ENCODE measurements at places on chromosomes 13 and 19.

DNA sequence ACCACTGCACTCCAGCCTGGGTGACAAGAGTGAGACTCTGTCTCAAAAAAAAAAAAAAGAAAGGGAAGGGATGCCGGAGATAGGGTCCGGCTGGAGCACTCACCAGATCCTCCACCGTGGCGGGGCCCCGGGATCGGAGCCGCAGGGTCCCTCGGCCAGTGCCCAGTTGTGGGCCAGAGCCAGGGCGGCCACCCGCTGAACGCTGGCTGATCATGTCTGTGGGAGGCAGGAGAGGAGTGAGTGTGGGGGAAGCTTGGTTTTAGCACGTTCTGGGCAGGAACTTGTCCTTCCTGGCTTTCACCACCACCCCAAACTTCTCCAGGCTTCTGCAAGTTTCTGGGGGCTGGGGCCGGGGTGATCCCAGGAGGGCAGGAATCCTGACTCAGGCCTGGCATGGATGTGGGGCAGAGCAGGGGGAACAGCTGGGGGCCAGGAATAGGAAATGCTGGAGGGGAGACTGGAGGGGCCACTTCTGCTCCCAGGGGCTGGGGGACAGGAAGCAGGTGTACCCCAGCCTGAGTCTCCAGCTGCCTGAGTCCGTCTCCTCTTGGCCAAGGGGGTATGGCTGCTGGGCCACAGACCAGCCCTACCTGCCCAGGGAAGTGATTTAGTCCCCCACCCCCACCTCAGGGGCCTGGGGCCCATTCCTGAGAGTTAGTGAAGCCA is 4.3 kb upstream of the PTGER1 start:
- DNase-seq = no peak

DNA sequence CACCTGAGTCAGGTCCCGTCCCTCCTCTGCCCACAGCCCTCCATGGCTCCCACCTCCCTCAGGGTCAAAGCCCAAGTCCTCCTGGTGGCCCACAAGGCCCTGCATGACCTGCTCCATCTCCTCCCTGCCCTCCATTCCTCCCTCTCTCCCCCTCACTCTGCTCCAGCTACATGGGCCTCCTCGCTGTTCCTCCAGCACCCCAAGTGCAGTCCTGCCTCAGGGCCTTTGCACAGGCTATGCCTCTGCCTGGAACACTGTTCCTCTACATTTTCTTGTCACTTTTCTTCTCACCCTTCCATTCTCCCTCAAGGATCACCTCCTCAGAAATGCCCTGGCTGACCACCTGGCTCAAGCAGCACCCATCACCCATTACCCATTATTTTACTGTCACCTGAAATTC is 41.5 kb downstream of the PTPRS start:
- no peak for DNase-seq

DNA sequence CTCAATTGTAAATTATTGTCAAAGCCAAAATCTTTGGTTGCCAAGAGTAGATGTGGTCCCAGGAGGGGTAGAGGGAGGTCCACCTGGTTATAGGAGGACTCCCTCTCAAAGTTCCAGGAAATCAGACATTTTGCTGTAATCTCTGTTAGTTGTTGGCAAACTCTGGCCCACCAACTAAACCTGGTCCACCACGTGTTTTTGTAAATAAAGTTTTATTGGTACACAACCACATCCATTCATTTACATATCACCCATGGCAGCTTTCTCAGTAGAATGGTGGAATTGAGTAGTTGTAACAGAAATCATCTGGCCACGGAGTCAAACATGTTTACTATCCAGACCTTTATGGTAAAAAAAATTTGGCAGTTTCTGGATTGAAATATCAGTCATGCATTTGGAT is 70.6 kb downstream of the ZNF557 start:
- DNase-seq = no peak

DNA sequence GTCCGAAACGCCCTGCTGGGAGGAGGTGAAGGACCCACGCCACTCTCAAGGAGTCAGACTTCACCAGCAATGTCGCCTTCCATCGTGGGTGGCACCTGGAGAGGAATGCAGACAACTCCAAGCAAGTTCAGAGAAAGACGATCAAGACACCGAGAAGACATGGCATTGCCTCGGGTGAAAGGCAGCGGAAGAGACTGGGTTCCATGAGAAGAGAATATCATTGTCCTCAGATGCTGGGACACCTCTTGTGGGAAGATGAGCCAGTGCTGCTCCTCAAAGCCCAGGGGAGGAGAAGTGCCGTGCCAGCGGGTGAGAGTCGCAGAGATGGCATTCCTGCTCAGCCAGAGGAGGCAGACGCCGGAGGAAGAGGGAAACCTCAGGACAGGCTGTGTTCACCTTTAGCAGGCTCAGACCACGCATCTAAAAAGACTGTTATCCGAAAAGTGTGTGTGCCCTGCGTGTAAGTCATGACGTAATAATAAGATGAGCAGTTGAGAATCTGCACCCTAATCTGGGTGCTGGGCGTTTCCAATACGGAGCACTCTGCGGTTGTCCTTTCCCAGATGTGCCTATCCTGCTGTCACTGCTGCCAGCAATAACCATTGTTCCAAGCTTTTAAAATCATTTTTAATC is 144.6 kb upstream of the SPACA7 start:
- DNase-seq = no peak

- DNase-seq = peak; percentile 65
Measured at GRCh38 chr19:7738023-7738422, 6.1 kb upstream of the CLEC4G start.

DNA sequence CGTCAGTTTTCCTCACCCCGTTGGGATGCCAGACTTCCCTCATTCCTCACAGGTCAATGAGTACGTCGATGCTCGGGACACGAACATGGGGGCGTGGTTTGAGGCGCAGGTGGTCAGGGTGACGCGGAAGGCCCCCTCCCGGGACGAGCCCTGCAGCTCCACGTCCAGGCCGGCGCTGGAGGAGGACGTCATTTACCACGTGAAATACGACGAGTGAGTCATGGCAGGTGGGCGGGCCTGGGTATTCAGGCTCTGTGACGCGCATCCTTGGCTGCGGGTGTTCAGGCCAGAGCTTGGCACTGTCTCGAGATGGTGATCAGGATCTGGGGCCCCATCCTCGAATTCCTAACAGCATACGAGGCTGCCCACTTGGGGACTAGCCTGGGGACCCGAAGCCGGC is 21.4 kb downstream of the UHRF1 start:
- DNase-seq = no peak

- DNase-seq = no peak
Measured at GRCh38 chr13:110425444-110425780, 118.3 kb downstream of the COL4A2 start.

- no peak for DNase-seq
Measured at GRCh38 chr19:5006201-5006600, 37.3 kb downstream of the KDM4B start.

- no peak for DNase-seq
Measured at GRCh38 chr13:33740134-33740538, 77.8 kb upstream of the RFC3 start.

GRCh38 chr13:45949161-45949560 is 97.6 kb upstream of the SIAH3 start:
- DNase-seq = no peak

DNA sequence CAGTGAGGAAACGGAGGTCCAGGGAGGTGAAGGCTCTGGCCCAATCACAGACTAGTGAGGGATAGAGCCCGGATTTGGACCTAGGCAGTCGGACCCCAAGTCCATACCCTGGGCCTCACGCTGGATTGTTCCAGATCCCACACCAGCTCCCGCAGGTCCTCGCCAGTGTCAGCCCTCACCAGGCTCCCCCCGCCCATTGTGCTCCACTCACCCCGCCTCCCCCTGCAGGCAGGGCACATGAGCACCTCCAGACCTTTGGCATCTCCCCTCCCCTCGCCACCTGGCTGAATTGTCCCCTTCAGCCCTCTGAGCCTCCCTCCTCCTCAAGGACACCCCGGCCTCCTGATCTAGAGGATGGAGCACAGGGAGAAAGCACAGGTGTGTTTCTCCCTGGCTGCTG is 152.4 kb downstream of the KATNAL1 start:
- DNase-seq = no peak

- no peak for DNase-seq
Measured at GRCh38 chr13:110343241-110343865, 36.3 kb downstream of the COL4A2 start.

- DNase-seq = no peak
Measured at GRCh38 chr19:47188507-47189033, 42.4 kb downstream of the BBC3 start.

- DNase-seq = no peak
Measured at GRCh38 chr13:28097503-28097902, 2.9 kb downstream of the FLT3 start.

DNA sequence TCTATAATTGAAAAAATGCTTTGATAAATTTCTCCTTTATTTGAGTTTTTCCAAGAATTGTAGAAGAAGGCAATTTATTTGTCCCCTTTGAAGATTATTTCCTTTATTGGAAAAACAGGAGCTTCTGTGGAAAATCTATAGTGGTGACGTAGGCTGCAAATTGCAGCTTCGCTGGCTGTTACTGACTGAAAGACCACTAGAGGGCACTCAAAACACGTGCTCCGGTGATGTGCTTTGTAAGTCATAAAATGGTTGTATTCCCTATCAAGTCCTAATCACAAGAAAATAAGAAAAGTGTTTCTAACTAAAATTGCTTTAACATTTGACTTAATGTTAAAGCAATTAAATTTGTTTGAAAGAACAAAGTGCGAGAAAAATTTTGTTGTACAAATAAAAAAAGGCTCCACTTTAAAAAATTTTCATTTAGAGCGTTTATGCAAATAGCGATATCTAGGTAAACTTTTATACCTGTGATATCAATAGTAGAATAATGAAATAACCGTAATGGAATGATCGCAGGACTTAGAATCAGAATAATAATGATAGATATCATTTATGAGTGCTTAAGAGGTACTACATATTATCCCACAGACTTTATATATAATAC is 638.2 kb upstream of the SPRY2 start:
- DNase-seq = peak; percentile 5

GRCh38 chr19:55683449-55684261 is 8.6 kb downstream of the EPN1 start:
- no peak for DNase-seq

DNA sequence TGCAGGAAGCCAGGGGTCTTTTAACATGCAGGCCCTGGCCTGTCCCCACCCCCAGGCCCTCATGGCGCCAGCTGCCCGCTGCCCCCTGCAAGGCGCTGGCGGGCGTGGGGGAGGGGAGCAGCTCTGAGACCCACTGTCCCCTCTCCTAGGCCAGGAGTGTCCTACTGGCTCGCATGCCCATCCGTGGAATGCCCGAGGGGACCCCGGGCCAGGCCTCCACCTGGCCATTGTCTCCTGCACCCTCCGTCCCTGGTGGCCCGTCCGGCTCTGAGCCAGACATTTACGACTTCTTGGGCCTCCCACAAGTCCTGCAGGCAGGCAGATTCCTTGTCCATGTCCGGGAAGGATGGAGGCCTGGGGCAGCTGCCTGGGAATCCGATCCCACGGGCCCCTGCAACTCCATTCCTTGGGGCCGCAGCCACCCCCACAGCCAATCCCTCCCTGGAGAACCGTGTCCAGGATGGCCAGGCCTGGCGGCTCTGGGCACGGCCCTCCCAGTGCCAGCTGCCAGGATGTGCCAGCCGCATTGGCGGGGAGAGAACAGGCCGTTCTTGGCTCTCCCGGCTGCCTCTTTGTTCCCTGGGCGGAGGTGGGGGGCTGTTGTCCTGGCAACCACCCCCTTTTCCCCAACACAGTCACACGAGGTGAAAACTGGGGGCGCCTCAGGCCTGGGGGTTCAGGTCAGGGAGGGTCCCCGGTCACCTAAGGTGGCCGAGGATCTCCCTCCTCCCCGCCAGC is 10.5 kb upstream of the PLIN3 start:
- DNase-seq = no peak

GRCh38 chr13:80778297-80778696 is 437.4 kb upstream of the SPRY2 start:
- DNase-seq = no peak

DNA sequence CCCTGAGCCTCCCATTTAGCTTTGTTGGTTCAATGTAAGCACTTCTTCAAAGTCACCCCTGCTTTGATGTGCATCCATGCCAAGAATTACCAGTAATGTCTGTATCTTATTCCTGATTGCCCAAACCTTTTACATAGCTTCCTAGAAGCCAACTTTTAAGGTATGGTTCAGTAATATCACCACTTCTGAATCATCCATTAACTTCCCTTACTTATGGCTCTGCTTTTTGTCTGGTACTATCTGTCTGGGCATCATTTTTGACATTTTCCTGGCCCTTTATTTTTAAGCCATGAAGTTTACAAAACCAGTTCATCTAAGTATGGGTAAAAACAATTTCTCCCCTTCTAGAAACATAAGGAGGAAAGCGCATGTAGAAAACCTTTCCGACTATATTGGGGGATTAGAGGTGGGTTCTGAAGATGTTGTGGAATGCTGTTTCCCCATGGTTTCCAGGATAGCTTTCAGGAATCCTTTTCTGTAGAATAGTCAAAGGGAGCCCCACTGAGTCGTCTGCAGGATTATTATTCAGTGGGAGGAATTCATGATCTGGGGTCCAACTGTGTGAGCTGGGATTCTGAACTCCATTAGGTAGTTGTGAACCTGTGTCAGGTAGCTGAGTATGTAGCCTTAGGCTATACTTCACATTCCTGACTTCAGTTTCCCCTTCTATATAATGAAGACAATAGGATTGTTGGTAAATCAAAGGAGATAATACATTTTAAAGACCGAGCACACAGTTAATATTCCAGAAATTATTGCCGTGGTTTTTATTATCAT is 163.8 kb downstream of the SUCLA2 start:
- DNase-seq = no peak

- DNase-seq = no peak
Measured at GRCh38 chr13:109145631-109146030, 516.2 kb downstream of the MYO16 start.

All from stimulated activated CD4-positive, alpha-beta T cell treated with anti-CD3 and anti-CD28 coated beads, Interleukin-4, amount 100 ng/mL, for 24 hours (primary cell).